NCI-H446 treated with DMSO at 0.1 percent for 48 hours (cell line): ENCODE measurements at places on chromosomes 4 and X.

DNA sequence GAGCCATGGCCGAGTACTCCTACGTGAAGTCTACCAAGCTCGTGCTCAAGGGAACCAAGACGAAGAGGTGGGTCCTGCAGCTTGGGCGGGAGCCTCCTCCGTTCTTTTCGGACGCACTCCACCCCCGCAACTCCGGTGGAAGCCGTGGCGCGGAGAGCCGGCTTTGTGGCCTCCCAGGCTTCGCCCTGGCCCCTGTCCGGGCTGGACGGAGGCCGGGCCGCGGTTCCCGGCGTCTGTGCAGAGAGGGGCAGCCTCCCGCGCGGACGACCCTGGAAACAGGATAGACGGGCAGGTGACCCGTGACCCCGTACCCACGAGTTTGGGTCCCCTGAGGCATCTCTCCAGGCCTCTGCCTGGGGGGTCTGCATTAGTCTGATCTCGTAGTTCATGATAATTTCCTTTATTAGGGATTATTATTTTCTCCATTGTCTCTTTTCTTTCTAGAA lies 356 bp downstream of the FRG1 start:
- DNase-seq = no peak

DNA sequence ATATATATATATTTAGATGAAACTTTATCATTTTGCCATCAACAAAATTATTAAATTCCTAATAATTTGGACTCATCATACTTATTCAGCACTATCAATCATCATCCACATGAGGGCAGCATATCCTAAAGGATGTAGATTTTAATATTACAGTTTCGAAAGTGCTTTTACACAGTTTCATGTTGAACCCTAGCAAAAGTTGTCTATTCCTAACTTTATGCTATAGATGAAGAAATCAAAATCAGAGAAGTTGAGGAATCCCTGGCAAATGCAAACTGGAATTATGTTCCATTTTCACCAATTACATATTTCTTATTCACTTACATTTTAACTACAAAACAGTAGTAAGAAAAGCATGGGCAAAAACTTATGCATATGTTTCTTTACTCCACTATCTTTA lies 36.6 kb upstream of the UGT2A1 start:
- no peak for DNase-seq

DNA sequence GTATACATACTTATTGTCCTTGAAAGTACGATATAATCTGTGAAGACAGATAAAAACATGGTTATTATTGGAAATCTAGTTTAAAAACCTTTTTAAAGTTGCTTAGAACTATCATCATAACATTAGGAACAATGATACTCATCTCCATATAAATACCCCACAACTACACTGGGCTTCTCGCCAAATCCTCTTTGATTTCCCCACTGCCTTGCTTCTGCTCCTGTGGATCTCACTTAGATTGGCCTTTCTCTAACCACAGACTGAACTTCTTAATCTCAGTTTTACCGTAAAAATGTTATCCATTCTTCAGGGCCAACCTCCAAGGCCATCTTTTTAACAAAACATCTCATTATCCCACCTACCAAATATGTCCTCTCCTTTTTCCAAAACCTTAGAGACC lies 77.6 kb downstream of the PRKG2 start:
- no peak for DNase-seq

- DNase-seq = no peak
Measured at GRCh38 chrX:107451731-107452130, 2.3 kb downstream of the FRMPD3 start.

- no peak for DNase-seq
Measured at GRCh38 chr4:6524436-6524835, 50.6 kb upstream of the MAN2B2 start.

GRCh38 chrX:23952984-23953907 lies 45.4 kb downstream of the CXorf58 start:
- DNase-seq = no peak

- DNase-seq = peak; percentile 88
Measured at GRCh38 chr4:14368391-14368790, 633.9 kb upstream of the CPEB2 start.

DNA sequence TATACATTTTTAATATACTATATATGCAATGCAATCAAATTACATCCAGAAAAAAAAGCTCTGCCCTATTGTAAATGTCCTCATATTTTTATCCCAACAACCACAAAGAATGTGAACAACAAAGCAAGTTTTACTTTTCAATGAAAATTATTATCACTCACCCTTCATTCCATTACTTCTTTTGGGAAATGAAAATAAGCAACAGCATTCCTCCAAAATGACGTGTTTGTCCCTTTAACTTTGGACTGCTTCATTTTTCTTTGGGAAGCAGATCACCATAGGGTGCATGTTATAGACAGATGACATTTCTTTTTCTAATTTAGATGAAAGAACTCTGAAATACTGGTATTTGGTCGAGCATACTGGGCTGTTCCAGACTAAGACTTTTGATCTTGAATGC lies 667.1 kb upstream of the BOD1L1 start:
- DNase-seq = no peak

- no peak for DNase-seq
Measured at GRCh38 chr4:185256446-185256845, 47.0 kb downstream of the SNX25 start.

DNA sequence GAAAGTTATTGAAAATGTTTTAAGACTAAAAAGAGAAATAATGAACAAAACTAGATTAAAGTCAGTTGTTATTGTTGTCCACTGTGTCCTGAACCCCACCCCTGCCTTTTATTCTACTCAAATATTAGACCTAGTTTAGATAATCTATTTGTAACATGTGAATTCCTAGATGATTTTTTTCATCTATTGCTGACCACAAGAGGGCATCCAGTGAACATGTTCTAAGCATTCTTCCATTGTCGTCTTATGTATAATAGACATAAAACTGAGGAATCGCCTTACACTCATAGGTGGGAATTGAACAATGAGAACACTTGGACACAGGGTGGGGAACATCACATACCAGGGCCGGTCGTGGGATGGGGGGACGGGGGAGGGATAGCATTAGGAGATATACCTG lies 36.4 kb upstream of the HPRT1 start:
- DNase-seq = peak; percentile 20

DNA sequence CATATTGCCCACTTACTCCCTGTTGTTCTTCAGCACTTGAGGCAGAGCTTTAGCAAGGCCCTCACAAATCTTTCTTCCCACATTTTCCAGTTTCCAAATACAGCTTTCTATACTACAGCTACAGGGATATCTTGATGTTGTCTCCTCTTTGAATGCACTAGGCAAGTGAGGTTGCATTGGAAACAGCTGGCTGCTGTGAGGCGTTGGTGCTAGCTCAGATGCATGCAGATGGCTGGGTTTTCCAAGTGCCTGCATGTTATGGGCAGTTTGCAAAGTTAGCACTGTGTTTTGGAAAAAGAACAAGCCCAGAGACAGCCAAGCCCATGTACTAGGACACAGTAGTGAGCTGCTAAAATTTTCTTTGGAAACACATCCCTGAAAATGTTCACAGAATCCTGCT lies 315.1 kb upstream of the RASGEF1B start:
- DNase-seq = no peak

GRCh38 chr4:182894681-182895275 lies 22.4 kb downstream of the DCTD start:
- no peak for DNase-seq

- DNase-seq = no peak
Measured at GRCh38 chr4:90292438-90292837, 165.2 kb downstream of the CCSER1 start.

DNA sequence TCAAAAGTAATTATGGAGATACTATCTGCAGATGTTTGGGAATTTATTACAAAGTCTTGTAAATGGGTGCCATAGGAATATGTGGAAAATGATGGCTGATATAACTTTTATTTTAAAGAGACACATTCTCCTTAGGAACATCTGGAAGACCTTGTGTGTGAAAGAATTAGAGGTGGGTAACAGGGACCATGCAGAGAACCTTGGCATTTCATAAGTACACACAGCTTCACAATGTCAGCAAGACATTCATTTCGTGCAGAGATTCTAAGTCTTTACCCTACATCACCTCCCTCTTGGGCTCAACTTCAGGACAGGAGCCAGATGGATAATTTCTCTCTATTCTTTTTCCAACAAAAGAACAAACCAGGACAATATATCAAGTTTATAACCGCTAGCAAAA lies 458.1 kb upstream of the INTU start:
- DNase-seq = no peak

DNA sequence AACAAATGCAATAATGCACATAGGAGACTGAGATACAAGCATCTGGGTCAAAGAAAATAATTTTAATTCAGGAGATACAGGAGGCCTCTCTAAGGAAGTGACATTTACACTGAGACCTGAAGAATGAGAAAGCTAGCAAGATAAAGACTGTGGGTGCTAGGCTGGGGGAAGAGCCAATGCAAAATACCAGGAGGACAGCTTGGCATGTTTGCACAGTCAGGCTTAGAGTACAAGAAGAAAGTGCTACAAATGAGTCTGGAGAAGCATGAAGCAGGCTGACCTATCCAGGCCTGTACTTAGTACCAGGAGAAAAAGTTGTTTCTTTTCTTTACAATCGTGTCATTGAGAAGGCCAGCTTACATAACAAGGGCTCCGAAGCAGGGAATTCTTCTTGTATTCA lies 56.9 kb downstream of the GABRB1 start:
- no peak for DNase-seq

- DNase-seq = no peak
Measured at GRCh38 chr4:153450544-153450917, 15.6 kb upstream of the TMEM131L start.

DNA sequence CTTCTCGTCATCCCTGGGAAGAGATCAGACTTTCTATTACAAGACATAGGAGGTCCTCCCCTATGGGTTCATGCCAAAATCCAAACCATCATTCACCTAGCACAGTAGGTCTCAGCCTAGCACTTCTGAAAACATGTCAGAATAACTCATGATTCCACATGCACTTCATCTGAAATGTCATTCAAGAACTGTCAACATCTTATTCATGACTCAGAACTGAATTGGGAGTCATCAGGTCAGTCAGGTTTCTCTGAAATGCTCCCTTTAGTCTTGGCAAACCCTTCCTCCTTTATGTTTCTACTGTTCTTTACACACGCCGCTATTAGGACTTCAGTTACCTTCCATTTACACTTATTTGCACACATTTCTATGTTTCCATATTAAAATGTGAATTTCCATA lies 67.2 kb downstream of the ANTXR2 start:
- DNase-seq = no peak

DNA sequence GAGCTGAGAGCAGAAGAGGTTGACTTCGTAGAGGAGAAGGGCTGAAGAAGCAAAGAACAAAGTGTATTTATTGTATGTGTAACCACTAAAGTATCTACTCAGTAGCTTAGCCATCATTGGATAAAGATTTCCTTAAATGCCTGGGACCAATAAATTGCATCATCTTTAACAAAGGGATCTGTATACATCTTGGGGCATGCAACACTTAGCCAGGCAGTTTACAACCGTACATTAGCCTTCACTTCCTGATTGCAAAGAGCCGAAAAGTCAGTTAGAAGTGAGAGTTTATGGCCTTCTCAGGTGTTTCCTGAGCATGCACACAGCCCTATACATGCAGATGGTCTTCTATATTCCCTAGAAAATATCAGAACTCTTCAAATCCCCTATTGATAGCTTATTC lies 68.0 kb upstream of the MAGED1 start:
- no peak for DNase-seq

DNA sequence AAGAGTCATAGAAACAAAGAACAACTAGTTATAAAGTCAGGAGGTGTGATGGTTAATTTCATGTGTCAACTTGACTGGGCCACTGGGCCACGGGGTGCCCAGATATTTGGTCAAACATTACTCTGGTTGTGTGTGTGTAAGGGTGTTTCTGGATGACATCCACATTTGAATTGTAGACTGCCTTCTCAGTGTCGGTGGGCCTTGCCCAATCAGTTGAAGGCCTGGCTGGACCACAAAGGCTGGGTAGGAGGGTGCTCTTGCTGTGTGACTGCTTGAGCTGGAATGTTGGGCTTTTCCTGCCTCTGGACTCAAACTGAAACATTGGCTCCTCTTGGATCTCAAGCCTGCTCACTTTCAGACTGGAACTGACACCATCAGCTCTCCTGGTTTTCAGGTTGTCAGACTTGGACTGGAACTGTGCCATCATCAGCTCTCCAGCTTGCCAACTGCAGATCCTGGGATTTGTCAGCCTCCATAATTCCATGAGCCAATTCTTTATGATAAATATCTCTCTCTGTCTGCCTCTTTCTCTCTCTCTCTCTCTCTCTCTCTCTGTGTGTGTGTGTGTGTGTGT lies 41.4 kb downstream of the CLDN34 start:
- DNase-seq = no peak

- no peak for DNase-seq
Measured at GRCh38 chr4:8917868-8918783, 46.5 kb upstream of the HMX1 start.

DNA sequence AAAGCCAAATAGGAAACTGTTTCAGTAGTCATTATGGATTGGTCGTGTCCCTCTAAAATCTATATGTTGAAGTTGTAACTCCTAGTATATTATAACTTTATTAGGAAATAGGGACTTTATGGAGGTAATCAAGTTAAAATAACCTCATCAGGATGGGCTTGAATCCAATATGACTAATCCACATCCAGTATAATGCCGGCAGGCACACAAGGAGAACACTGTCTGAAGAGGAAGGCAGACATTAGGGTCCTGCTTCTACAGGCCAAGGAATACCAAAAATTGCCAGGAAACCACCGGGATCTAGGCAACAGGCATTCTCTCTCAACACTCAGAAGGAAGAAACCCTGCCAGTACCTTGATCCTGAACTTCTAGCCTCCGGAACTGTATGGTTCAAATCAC lies 130.3 kb downstream of the ATP10D start:
- no peak for DNase-seq

DNA sequence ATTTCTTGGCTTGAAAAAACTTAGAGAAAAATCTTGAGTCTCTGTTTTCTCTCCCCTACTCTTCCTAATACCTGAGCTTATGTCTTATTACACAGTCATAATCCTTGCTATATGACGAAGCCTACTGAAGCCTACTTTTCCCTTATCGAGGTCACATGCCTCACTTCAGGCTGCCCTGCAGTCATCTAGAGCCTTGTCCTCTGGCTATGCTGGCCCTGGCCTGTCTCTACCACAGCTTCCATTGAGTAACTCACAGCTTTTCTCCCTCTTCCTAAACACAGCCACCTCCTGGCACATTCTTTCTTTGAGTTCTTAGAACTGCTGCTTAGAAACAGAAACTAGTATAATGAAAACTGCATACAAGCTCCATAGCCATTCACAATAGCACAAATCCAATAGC lies 1698.3 kb downstream of the STIM2 start:
- DNase-seq = no peak

- no peak for DNase-seq
Measured at GRCh38 chrX:30981968-30982367, 89.9 kb downstream of the FTHL17 start.

DNA sequence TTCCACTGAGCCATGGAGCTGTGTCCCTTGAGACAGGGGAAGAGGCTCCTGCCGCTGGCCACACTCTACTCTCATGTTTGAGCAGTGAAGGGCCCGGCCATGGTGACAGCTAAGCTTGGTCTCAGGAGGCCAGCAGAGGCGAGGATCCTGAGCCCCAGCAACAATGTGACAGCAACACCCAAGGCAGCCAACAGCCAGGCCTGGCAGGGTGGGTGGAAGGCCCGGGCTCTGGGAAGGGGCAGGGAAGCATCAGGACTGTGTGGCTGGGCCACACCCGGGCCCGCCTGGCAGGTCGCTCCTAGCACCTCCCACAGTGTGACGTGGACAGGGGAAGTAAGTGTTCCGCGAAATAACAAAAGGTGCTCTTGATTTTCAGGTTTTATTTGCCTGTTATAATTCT lies 24.8 kb downstream of the L1CAM start:
- no peak for DNase-seq

GRCh38 chr4:128823025-128823661 lies 13.6 kb downstream of the JADE1 start:
- no peak for DNase-seq
